NCI-H1417 treated with DMSO at 0.1 percent for 48 hours (cell line): ENCODE measurements at places on chromosomes 2 and 18.

DNA sequence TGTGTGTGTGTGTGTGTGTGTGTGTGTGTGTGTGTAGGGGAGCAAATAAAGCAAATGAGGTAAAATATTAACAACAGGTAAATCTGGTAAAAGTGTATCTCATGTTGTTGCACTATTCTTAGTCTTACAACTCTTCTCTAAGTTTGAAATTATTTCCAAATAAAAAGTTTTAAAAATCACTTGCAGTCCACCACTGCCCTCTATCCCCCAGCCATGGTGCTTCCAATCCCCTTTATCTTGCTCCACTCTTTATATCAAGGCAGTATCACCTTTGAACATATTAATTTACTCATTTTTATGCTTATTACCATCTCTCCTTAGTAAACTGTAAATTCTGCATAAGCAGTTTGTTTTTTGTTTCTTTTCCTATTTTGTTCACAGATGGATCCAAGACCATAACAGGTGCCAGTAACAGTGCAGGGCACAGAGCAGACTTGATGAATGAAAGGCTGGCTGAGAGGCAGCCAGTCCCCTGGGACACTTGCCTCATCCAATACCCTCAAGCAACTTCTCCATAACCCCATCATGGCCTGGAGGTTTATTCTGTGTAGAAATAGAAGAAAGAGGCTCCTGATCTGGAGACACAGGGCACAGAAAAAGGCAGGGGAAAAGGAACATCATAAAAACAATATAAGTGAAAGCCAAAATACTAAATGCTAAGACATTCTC, 67.6 kb downstream of the LDAH start:
- no peak for DNase-seq

- no peak for DNase-seq
Measured at GRCh38 chr2:229642371-229642770, 72.0 kb downstream of the DNER start.

DNA sequence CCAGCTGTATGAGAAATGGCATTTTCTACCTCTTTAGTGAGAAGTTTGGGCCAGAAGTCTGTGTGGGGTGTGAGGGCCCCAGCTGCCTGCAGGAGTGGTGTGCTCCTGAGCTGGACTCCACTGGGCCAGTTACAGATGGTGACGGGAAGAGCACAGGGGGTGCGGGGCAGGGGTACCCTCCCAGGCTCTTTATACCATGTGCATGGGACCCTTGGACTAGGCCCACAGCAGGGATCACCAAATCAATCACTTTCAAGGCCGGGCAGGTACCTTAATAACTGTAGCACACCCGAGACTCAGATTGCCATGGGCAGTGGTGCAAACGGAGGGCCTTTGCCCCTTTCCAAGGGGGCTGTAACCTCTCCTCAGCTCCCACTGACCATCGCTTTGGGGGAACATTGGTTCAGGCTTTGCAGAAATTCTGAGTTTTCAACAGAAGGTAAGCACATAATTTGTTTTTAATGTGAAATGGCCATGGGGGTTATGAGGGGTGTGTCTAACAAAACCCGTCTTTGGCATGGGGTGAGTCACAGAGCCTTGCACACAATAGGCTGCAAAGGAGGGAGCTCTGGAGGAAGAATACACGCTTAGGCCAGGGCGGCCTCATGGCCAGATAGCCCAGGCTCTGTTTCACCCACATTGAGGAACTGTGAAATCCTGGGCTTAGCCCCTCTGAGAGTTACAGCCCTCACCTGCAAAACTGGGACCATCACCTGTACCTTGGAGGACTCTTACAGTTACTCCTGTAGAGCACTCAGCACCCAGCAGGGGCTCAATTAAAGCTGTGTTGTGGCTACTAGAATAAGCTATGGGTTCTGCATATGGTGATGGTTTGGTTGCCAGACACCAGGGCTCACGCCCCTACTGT, 141.0 kb upstream of the BCL2L11 start:
- DNase-seq, result no peak

DNA sequence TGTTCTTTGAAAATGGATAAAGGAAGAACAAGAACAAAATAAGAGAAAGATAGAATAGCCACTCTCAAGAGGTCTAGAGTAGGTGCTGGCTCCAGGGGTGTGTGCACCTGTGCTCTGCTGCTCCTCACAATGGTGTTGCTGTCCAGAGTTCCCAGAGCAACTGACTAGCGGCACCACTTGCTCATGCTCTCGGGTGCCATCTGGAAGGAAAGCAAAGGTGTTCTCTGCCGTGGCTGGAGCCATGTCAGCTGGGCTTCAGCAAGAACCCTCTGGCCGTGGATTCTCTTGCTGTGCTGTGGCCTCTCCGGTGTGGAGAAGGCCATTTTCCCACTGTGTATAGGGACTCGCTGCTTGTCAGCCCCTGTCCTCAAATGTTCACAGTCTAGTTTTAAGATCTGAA, 114.6 kb upstream of the TEX51 start:
- DNase-seq, result no peak
